ENCODE measurements at places on chromosomes 7 and 10.

GRCh38 chr10:81019029-81019890 lies 481.6 kb downstream of the SH2D4B start:
- peak; percentile 1 for DNase-seq

DNA sequence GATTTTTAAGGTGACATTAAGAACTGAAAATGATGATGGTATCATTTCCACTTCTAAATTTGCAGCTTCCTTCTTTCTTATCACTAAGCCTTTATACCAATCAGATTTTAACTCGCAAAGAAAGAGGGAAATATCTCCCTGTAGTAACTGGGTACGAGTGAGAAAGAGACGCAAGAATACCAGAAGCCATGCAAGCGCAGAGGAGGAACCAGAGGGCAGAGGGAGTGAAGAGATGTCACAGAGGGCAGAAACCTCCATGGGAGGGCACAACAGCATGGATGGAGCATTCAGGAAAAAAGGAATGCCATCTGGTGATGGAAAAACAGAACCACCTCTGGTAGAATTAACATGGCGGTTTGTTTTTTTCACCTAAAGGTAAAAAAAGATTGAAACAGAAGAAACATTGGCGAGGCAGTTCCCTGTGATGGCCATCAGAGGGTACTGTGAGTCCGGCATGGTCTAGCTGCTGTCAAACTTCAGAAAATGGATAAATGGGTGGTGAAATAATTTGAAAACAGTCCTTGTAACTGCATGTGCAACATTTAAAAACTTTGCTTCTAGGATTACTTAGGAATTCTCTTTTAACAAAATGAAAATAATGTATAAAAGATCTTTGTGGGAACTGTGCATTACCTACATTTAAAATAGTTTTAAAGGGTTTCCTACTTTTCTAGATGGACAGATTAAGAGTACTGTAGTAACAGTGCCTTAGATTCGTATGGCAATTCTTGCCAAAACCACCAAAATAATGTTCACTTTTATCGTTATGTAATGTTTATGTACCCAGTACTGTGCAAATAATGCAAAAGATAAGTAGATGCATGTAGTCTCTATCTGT lies 91.8 kb downstream of the ARHGAP12 start:
- DNase-seq, result no peak

DNA sequence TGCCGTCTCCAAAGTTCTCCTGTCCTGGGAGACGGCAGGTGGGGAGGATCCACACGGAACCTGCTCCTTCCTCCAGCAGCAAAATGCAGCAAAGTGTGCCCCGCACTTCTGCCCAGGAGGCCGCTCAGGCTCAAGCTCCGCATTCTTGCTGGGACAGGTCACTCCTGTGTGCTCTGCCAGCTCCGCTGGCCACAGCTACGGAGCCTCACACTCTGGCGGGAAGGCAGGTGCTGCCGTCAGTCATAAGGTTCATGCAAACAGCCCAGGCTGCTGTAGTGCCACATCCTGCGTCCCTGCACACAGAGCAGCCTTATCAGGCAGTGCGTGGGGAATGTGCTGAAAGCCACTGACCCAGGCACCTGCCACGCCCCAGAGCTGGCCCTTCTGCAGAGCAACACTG lies 22.4 kb downstream of the ADGRA1 start:
- DNase-seq, result no peak

- no peak for DNase-seq
These were observed 31.2 kb downstream of the PPP2R2D start for GRCh38 chr10:131931981-131932380.
